CD4-positive, alpha-beta T cell (primary cell): ENCODE measurements at places on chromosomes 2 and 18.

DNA sequence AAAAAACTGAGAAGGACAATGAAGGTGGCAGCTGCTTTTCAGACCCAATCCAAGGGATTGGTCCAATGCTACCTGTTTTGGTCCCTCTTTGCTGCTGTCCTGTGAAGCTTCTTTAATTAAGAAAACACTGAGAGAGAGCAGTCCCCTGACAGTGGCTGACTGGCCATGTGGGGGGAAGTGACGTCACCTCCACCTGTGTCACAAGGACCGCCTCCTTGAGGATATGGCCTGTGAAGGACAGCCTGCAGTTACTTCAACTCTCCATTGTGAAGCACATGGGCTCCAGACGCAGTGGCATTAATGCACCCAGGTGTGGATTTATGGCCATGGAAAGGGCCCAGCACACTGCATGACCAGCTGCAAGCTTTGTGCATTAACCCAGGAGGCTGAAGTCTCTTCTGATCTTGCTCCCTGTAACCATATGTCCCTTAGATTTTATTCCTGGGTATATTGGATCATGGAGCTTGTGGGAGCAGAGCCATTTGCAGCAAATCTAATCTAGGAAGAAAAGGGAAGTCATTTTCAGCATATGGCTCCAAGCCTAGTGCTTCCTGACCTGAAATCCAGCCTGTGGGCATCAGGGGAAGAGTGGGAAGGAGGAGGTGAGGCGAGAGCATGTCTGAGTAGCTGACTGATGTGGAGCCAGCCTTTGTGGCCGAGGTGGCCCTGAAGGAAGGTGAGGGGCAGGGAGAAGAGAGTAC lies 32.2 kb downstream of the KIF5C start:
- no peak for DNase-seq

DNA sequence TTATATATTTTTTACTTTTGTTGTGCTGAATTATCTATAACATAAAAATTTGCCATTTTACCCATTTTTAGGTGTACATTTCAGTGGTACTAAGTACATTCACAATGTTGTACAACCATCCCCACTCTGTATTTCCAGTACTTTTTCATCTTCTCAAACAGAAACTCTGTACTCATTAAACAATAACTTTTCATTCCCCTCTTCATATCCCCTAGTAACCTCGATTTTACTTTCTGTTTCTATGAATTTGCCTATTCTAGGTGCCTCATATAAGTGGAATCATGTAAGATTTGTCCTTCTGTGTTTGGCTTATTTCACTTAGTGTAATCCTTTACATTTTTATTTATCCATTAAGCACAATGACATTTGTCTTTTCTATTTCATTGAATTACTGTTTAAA lies 51.3 kb downstream of the GTF2A1L start:
- no peak for DNase-seq

GRCh38 chr2:71460595-71461303 lies 7.4 kb downstream of the DYSF start:
- DNase-seq, result no peak

DNA sequence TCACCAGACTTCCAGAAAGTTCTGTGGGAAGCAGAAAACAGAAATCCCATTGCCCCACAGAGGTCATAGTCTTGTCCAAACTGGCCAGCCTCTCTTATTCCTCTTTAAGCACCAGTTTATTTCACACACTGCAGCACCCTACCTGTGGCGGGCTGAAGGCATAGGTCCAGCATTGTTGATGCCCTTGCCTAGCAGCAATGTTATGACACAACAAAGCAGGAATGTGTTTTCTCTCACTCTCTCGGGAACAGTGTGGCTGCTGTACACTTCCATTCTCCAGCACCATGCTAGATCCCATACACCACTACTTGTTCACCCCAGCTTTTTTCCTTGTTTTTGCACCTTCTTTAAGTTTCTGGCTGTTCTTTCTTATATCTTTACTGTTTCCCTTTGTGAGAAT lies 181.6 kb downstream of the DNAH6 start:
- no peak for DNase-seq

GRCh38 chr2:101788995-101789970 lies 91.8 kb downstream of the MAP4K4 start:
- DNase-seq, result no peak

- DNase-seq, result no peak
These were observed 178.3 kb upstream of the KLHL29 start for GRCh38 chr2:23206650-23207049.

DNA sequence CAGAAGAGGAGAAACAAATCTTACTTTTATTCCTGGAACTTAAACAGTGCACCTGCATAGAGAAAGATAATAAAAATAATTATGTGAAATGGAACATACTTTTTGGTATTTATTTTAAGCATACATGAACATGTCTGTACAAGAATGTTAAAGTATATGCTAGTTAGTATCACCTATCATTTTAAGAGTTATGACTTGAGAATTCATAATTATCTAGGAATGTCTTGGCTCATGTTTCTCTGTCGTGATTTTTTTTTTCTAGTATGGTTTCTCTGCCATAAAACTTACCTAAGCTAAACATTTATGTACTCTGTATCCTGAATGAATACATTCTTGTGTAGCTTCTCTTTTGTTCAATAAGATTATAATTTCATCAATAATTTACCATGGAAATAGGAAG lies 4.2 kb downstream of the SERPINB7 start:
- no peak for DNase-seq

- no peak for DNase-seq
These were observed 69.6 kb downstream of the ZNF516 start for GRCh38 chr18:76425146-76426131.

- no peak for DNase-seq
These were observed 53.7 kb downstream of the RIT2 start for GRCh38 chr18:43061816-43062215.

DNA sequence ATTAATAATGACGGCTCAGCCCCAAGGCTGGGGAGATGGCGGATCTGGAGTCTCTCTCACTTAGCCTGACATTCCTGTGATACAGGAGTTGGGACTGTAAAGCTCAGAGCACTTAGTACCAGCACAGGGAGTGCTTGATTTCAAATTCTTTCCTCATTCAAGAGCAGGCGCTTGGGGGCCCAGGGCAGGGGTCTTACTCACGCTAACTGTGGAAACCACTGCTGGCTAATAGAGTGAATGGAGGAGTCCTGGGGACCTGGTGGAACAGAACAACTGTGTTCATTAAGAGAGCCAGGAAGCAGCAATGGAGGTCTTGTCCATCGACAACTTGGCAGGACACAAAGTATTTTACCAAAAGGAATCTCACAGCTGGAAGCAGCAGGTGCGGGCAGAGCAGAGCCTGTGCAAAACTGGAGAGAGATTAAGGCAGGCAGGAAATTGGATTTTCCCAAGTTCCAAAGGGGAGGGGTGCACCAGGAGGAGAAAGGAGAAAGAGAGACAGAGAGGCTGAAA lies 358.9 kb downstream of the TNS1 start:
- DNase-seq, result no peak

DNA sequence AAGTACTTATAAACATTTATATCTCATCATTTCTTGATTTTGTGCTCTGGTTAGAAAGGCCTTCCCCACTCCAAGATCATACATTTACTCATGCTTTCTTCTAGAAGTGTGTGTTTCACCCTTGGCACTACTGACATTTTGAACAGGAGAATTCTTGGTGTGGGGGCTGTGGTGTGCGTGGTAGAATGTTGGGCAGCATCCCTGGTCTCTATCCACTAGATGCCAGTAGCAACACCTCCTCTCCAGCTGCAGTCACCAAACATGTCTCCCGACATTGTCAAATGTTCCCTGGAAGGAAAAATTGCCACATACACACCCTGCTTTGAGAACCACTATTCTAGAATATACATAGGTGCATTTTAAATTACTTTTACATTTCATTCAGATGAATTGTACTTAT lies 8.7 kb upstream of the TGIF1 start:
- DNase-seq, result no peak

GRCh38 chr18:32684096-32684495 lies 88.7 kb downstream of the KLHL14 start:
- DNase-seq, result no peak

DNA sequence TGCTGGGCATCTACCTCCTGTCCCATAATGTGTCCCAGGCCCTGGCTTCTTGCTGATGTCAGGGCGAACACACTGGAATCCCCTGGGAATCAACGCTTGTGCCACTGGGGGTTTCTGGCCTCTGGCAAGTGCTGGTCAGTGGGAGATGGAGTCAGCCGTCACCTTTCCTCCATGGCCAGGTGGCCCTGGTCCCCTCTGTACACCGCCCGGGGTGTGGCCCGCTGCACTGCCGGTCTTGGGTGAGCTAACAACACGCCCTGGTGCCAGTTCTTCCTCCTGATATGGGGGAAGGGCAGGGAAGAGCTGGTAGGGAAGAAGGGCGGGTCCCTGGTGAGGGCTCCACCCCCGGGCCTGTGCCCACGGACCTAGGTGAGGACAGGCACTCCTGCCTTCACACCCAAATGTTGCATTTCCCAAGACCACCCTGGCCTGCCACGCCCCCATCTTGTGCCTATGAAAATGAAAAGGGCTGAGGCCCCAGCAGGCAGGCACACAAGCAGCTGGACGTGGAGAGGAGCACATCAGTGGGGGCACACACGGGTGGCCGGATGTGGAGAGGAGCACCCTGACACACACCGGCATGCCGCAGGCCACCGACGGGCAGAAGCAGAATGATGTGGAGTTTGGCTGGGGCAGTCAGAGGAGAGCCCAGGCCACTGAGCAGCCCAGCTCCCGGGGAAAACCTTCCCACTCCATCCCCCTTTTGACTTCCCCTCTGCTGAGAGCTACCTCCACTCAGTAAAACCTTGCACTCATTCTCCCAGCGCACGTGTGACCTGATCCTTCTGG lies 140.5 kb downstream of the ASB1 start:
- DNase-seq, result no peak

- no peak for DNase-seq
These were observed 87.3 kb upstream of the OTOS start for GRCh38 chr2:240227538-240228428.

DNA sequence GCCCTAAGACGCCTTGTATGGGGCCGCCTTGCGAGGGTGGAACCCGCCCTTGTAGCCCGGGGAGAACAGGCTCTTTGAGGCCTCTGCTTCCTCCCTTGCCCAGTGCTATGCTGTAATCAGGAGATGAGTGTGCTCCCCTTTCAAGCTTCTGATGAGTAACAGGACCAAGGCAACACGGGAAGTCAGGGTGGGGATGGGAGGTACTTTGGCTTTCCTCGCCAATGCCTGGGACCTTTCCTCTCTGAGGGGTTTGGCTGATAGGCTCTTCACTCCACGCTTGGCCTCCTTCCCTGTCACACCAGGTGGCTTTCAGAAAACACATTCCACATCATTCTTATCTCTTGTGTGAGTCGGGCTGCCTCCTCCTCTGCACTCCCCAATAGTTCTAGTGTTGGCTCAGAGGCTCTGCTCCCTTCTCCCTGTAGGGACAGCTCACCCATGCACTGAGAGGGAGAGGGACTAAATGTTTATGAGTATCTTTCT lies 223.7 kb upstream of the TRIB2 start:
- DNase-seq, result no peak

- no peak for DNase-seq
These were observed 1.7 kb upstream of the PKDCC start for GRCh38 chr2:42045848-42046748.

- no peak for DNase-seq
These were observed 69.3 kb upstream of the MCFD2 start for GRCh38 chr2:46984642-46985476.

DNA sequence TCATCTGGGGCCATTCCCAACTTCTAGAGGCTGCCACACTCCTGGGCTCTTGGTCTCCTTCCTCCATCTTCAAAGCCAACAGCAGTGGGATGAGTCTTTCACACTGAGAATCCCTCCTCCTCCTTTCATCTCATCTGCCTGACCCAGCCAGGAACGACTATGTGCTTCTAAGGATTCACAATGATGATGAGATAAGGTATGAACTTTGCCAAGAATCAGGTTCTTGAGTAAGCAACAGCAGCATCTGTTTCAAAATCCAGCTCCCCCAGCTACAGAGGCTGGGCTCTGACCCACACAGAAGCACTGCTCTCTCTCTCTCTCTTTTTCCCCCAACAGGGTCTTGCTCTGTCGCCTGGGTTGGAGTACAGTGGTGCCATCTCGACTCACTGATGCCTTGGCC lies 46.4 kb downstream of the TIMM21 start:
- DNase-seq, result no peak

- DNase-seq, result no peak
These were observed 388.6 kb upstream of the TNP1 start for GRCh38 chr2:217248312-217248935.

GRCh38 chr2:19332503-19332902 lies 25.9 kb downstream of the OSR1 start:
- DNase-seq, result no peak
